ENCODE measurements at places on chromosomes 5 and 9.
A peak's percentile ranks its signal among the peaks of the same experiment; 100 is the strongest.

DNA sequence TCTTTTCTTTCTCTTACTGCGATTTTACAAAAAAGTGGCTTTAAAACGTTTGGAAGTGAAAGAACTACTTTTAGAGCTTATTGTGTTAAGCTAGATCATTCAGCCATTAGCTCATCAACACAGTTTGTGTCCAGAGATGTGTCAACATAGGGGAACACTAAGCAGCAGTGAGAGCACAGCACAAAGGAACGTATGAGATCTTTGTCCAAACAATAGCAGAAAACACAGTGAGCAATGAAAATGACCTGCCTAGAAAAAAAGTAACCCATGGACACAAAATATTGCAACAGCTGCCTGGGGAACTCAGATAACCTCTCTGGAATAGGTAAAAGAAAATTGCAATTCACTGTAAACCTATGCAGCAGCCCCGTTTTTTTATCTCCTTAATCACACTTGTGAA, 372.5 kb downstream of the ARHGEF28 start:
- DNase-seq: no peak

DNA sequence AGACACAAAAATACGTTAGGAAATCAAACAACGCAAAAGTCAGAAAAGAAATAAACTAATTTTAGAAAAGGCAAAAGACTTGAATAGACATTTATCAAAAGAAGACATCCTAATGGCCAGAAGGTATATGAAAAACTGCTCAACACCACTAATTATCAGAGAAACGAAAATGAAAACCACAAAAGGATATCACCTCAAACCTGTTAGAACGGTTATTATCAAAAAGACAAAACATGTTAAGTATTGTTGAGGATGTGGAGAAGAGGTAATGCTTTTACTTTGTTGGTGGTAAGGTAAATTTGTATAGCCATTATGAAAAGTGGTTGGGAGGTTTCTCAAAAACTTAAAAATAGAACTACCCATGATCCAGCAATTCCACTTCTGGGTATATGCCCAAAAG, 230.0 kb upstream of the RGMB start:
- no peak for DNase-seq

GRCh38 chr9:109815366-109815947, 35.5 kb downstream of the PALM2AKAP2 start:
- DNase-seq: no peak

DNA sequence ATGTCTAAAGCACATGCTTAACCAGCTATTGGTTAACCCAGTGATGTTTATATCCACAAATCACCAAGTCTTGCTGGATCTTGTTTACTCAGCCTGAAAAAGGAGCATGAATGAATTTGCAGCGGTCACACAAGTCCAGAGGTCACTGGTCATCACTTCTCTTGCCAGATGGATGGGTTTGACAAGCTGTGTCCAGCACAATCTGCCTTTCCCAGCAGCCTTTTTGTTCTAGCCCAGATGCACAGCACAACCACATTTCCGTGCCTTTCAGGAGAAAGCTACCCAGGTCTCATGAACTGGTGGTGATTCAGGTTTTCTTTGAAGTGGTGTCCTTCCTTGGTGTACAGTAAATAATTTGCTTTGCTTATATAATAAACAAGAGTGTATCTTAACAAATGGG, 32.1 kb downstream of the TMEM252 start:
- DNase-seq: no peak

DNA sequence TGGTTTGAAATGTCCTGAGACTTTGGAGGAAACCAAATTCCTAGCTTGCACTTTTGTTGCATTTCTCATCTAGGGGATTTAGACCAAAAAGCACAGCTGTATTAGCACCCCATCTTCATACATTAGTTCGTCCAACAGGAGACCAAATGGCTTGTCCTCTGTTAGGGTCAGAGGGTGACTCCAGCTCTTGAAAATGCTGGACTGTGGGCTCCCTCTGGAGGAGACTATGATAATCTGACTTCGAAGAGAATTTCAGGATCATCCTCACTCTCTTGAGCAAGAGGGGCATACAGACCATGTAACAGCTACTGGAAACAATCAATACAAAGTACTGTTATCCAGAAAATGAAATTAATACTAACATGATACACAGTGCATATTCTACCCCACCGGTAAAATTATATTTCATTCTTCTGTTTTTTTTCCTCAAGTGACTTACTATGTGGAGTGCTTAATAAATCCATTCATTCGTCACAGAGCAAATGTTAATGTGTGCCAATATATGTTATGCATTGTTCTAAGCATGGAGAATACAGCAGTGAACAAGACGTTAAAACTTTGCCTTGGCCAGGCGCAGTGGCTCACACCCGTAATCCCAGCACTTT, 63.7 kb upstream of the PPP2CA start:
- no peak for DNase-seq

DNA sequence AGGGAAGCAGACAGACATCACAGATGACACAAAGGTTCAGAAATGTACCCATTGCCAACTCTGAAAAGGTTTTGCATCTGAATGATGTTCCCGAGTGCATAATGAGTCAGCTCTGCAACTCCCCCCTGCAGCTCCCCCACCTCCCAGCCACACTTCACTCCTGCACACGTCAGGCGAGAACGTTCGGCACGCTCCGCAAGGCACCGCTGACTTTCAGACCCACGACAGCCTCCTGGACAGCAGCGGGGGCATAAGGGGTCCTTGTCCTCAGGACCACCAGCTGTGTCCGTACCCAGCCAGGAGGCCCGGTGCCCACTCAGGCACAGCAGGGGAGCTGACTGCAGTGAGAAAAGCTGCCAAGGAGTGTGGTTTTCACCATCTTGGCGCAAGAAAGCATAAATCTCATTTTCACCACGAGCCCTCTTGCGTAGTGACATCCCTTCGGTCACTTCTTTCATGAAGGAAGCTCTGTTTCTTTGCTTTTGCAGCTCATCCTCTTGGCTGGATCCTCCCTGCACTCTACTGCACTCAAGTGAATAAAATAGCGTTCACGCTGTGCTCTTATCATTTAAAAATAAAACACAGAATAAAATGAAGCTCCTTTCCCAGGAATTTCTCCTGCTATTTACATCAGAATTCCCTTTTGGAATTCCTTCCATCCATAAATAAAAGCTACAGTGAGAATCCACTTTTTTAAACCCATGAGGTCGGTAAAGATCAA, 9.9 kb downstream of the GFPT2 start:
- DNase-seq: no peak

GRCh38 chr5:19880859-19881436, 107.1 kb downstream of the CDH18 start:
- DNase-seq: no peak

- no peak for DNase-seq
Measured at GRCh38 chr5:92468295-92468694, 1085.2 kb upstream of the ARRDC3 start.

GRCh38 chr9:134532084-134532483, 109.5 kb upstream of the COL5A1 start:
- no peak for DNase-seq

DNA sequence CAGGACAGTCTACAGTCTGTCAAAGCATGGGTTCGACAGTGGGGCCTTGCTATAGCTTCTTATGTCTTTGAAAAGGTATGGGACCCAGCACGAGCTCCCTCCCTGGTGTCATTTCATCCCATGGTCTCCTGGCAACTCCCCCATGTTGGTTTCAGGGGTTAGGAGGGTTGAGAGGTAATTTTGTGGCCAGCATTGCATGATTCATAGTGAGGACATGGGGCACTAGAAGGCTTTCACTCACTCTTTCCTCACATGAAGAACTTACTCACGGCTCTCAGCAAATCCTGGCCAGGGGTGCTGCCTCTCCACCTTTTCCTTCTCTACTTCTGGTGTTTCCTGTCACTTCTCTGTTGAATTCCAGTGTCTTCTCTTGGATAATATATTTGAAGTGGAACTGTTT, 134.7 kb upstream of the TNPO1 start:
- DNase-seq: no peak

DNA sequence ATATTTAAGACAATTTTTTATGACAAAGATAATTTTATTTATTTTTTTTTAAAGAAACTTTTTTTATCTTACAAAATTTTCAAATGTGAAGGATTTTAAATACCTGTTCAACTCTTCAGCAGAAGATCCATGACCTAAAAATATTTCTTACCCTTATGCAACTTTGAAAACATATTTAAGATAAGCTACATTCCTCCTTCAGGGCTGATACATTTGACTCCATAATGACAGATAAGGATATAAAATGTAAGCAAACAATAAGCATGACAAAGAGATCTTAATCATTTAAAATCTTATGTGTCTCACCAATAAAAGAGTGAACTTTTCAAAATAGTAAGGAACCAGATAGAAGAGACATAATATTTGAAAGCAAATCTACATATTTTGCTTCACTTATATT, 1138.2 kb upstream of the CDH18 start:
- DNase-seq: no peak

DNA sequence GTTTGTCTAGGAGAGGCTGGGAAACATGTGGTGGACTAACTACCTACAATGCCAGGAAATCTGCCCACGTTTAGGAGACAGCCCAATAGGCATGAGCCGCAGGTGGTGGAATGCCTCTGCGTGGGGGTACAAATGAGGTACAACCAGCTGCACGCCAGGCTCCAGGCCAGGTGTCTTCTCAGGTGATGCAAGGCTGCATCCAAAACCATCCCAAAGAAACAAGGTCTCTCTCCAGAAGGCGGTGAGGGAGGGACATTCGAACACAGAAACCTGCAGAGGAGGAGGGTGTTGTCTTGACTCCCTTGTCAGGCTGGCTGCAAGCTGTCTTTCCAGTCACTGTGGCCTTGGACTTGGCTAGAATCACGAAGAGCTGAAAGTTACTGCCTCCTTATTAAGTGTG, 11.6 kb downstream of the ANKH start:
- no peak for DNase-seq

GRCh38 chr5:158594595-158595242, 505.0 kb downstream of the EBF1 start:
- no peak for DNase-seq

GRCh38 chr9:31740705-31741104, 643.7 kb upstream of the ACO1 start:
- no peak for DNase-seq

DNA sequence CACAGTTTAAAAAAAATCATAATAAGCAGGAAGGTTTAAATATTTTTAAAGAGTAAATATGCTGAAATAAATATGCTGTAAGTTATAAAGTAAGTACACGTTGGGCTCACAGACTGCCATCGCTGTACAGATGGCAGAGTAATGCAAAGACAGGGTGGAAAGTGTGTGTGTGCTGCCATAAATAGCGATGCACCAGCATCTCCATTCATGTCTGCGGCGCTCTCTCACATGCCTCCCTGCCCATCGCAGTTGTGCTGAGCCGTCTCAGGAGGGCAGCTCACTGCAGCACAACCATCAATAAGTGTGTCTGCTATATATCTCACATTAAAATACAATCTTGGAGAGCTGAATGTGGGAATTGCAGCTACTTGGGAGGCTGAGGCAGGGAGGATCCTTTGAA, 14.3 kb downstream of the MOCS2 start:
- no peak for DNase-seq

GRCh38 chr5:116905885-116906284, 331.3 kb upstream of the SEMA6A start:
- DNase-seq: no peak

DNA sequence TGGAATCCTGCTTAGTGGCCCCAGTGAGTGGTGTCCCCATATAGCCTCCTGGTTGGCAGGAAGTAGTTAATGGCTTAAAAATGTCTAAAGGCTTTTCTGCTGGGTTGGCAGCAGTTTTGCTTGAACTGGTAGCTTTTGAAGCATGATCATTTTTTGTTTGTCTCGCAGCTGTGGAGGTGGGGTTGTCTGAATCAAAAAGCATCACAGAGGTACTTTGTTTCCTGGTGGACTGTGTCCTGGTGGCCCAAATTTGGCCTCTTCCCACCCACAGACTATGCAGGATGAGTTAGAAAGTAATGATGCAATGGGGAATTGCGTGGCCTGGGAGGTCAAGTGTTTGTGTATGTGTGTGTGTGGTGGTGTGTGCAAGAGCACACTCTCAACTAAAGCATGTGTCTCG, 322.7 kb downstream of the ARHGEF28 start:
- no peak for DNase-seq

DNA sequence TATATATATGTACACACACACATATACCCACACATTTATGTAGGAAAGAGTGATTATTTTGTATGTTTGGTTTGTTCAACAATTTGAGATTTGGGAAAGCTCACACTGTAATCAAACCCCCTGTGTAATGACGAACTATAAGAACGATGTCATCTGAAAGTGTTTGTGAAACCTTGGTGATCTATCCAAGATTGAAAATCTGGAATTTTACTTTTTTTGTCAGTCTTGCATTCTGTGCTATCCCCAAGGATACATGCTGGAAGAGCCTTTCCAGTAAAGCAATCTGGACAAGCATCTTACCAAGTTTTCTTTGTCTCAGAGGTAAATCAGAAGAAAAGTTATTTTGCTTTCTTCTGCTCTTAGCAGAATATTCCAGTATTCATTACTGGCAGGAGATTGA, 23.3 kb downstream of the SGCD start:
- no peak for DNase-seq

GRCh38 chr5:149913436-149914419, 30.9 kb downstream of the PDE6A start:
- DNase-seq: no peak

DNA sequence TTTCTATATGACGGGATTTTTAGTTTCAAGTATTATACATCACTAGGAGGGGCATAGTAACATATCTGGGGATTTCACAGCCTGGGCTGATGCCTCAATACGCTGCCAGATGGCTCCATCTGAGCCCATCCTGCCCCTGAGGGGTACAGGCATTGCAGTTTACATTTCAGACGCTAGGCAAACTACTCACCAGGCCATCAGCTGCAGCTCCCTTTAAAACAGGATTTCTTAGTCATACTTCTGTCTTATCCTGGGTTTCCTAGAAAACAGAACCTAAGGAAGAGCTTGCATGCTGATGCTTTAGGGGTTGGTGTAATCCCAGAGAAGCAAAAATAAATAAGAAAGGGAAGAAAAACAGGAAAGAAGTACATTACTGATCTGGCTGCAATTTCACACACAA, 372.8 kb upstream of the PIK3R1 start:
- DNase-seq: no peak

DNA sequence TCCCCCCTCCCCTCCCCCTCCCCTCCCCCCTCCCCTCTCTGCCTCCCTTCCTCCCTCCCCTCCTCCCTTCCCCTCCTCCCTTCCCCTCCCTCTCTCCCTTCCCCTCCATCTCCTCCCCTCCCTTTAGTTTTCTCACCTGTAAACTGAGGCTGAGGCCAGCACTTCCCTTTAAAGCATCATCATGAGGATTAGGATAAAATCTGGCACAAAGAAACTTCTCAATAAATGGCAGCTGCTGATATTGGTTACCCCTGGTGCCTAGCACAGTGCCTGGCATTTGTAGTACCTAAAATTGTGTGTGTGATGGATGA, 41.9 kb downstream of the RAI14 start:
- no peak for DNase-seq

- peak; percentile 5 for DNase-seq
Measured at GRCh38 chr9:34547960-34548611, 25.3 kb upstream of the ENHO start.

- DNase-seq: no peak
Measured at GRCh38 chr5:5103245-5103644, 36.9 kb upstream of the ADAMTS16 start.

- no peak for DNase-seq
Measured at GRCh38 chr5:151208481-151208914, 15.4 kb downstream of the CCDC69 start.

- no peak for DNase-seq
Measured at GRCh38 chr9:69674716-69675438, 2.7 kb upstream of the APBA1 start.
